ENCODE measurements at places on chromosomes 1 and 21. TPM values are rescaled to one million over a fixed set of nuclear protein-coding genes. Genes with fewer than 3 reads are reported as not detected.

SH2D1B gene
- total RNA-seq: not detected

LYPD8 gene
- not detected for total RNA-seq

LAX1 gene
- not detected for total RNA-seq

RGS1 gene
- not detected for total RNA-seq

SPAG17 gene
- 0.67 TPM for total RNA-seq

TAS1R1 gene
- total RNA-seq: not detected

MATN1 gene
- 0.34 TPM for total RNA-seq

DNA sequence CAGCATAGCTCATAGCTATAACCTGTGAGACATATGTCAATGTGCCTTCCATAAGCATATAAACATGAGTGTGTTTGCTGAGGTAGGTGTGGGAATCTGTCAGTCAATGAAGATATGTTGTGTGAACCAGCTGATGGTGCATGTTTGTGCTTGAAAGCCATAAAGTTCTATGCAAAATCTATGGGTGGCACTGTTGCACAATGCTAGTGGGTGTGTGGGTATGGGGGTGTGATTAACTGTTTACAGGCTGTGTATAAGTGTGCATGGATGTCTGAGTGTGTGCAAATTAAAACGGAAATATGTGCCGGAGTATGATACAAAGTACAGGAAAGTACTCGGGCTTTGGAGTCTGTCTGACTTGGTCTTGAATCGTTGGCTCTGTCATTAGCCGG lies 1.0 kb upstream of the ATP2B4 start:
- no peak for DNase-seq

DNA sequence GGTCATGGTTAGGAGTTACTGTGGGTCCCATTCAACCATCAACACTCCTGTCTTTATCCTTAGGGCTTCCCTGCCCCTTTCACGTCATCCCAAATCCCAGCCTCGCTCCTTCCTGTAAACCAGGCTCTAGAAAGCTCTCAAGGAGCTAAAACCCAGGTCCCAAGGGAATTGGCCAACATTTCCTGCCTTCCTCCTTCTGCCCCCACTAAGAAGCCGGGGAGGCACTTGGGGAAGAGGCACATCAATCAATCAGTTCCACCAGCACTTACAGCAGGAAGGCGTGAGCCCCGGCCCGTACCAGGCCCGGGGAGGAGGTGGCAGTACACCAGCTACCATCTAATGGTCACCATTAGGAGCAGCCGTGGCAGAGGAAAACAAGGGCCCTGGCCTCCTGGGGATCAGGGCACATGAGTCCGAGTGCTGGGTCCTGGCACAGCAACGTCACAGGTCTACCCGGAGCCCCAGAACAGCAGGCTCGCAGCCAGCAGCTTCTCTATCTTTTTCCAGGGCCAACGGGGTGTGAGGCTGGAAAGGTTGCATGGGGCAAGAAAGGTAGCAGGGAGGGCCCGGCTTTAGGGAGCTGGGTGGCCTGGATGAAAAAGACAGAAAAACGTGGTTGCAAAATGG lies 108.6 kb downstream of the CASZ1 start:
- DNase-seq: no peak

DNA sequence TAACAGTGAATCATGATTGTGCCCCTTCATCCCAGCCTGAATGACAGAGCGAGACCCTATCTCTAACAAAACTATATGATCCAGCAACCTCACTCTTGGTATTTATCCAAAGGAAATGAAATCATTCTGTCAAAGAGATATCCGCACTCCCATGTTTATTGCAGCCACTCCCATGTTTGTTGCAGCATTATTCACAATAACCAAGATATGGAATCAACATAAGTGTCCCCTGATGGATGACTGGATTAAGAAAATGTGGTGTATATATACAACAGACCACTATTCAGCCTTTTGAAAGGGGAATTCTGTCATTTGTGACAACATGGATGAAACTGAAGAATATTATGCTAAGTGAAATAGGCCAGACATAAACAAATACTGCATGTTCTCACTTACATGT lies 44.4 kb downstream of the TRMT1L start:
- DNase-seq: no peak

DNA sequence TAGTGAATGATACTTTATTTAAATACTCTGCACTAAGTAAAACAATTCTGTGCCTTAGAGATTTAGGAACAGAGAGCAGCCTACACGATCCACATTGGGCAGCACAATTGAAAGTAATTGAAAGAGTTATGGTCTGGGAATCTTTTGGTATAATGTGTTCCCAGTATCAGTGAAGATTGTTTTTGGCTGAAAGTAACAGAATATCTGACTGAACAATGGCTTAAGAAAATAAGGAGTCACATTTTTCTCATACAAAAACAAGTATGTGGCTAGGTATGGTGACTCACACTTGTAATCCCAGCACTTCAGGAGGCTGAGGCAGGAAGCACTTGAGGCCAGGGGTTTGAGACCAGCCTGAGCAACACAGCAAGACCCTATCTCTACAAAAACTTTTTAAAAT lies 306.2 kb downstream of the NFIA start:
- peak; percentile 75 for DNase-seq

GRCh38 chr1:66422804-66423203 lies 111.1 kb upstream of the SGIP1 start:
- DNase-seq: no peak

- DNase-seq: no peak
Measured at GRCh38 chr1:180908074-180908765, 4.5 kb upstream of the KIAA1614 start.

GRCh38 chr1:237050915-237051314 lies 8.9 kb downstream of the RYR2 start:
- DNase-seq: no peak

DNA sequence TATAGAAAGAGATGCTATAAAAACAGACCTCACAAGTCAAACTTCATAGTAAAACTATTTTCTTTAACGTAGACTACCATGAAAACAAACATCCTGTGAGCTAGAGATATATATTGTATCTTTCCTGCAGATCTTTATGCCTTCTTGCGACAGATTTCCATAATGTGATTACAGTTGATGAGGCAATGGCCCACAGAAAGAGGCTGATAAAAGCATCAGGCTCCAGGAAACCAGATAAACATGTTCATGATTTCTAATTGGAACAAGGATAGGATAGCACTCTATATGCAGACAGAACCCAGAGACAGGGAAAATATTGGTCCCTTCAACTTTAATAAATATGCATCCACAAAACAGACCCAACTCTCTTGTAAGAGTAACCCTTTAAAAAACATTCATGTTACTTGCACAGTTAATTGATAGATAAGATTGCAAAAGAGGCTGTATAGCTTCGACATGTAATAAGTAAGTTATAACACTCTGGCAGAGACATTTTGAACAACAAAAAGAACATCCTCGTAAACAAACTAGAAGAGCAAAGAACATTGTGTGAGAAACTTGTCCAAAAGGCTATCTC lies 329.4 kb downstream of the AGBL4 start:
- no peak for DNase-seq

DNA sequence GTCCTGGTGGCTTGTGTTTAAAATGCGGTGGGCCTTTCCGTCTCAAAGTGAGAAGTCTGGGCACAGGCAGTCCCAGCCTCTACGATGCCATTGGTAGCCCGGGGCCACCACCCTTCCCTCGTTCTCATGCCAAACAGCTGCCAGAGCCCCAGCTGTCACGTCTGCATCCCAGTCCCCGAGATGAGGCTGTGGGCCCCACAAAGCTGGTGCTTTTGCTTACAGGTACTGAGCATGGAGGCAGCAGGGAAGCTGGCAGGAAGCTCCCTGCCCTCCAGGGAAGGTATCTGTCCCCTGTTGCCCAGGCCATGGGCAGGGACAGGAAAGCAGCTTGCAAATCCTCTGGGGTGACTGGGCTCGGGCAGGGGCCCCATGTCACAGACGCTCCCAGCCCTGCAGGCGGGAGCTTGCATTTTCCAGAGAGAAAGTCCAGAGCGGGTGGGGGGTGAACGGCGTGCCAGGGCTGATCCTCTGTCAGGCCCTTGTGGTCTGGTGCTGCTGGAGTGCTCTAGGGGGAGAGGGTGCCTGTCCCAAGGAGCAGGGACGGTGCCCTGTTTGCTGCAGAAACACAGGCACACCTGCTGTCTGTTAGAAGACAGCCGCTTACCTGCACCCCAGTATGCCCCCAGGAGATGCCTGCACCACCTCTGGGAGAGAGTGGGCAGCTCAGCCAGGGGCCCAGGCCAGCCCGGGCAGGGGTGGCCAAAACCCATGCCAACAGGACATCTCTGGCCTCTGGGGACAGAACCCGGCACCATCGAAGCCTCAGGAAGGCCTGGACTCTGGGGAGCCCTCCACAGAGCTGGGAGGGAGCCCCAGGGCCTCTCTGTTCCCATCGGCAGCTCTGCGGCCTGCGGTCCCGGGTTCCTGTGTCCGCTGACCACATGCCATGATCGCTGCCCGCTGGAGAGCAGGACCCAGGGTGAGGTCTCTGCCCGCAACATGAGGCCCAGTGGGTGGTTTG lies 45.9 kb downstream of the SLX9 start:
- no peak for DNase-seq

DNA sequence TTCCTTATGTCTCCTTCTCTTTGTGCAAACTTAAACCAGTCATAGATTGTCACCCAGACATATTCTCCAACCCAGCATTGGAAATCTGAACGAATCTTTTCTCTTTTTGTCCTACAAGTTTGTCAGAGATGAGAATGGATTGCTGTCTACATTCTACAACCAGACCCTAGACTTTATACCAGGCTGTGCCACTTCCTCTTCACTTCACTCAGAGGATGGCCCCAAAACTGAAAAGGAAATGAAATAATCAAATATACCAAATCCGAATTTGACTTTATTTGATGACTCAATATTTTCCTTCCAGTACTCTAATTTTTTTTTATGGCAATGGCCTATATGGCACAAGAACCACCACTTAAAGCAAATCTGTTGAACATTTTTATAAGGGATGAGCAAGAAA lies 256.5 kb downstream of the ZNF648 start:
- no peak for DNase-seq

GRCh38 chr1:180917306-180918065 lies 4.8 kb downstream of the KIAA1614 start:
- DNase-seq: no peak

GRCh38 chr1:230509281-230509977 lies 83.3 kb upstream of the PGBD5 start:
- peak; percentile 94 for DNase-seq
